Karpas-422 (cell line): ENCODE measurements at places on chromosomes 1 and 21.

GRCh38 chr1:227318853-227319607 lies 738 bp upstream of the CDC42BPA start:
- DNase-seq: no peak

- no peak for DNase-seq
Observed at GRCh38 chr1:175314300-175314699, 121.7 kb upstream of the KIAA0040 start.

DNA sequence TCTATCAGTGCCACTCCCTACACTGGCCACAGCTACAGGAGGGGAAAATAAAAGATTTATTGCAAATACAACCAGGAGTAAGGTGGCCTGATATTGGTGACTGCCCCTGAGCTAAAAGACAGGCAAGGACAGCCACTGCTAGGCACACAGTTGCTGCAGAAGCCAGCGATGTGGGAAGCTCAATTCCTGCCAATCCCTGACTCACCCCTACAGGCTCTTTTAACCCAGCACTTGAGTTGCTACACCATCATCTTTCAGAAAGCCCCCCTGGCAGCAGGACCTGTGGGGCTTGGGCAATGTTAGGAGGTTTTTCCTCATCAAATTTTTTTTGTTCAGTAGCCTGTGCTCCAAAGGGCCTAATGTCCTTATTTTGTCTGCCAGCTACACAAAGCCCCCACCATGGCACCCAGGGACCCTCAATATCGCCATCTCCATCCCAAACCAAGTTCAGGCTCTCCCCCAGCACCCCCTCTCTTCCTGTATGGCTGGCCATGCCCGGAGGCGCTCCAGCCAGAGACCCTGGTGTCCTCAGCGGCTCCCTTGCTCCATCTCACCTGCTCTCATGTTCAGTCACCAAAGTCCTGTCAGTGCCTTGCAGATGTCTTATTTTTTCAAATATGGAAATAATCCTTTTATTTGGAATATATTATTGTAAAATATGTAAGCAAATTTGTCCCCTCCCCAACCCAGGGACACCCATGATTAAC lies 13.4 kb downstream of the CLEC20A start:
- no peak for DNase-seq

- DNase-seq: no peak
Observed at GRCh38 chr1:245804696-245805095, 649.9 kb downstream of the KIF26B start.
